Right lung (tissue), 10 donors: ENCODE measurements at places on chromosomes 11 and 22.

- no peak for DNase-seq
These were observed 85.7 kb downstream of the TBC1D22A start for GRCh38 chr22:46848197-46848596.

- DNase-seq = no peak
These were observed 2.2 kb upstream of the KCNQ1OT1 start for GRCh38 chr11:2701898-2702434.

DNA sequence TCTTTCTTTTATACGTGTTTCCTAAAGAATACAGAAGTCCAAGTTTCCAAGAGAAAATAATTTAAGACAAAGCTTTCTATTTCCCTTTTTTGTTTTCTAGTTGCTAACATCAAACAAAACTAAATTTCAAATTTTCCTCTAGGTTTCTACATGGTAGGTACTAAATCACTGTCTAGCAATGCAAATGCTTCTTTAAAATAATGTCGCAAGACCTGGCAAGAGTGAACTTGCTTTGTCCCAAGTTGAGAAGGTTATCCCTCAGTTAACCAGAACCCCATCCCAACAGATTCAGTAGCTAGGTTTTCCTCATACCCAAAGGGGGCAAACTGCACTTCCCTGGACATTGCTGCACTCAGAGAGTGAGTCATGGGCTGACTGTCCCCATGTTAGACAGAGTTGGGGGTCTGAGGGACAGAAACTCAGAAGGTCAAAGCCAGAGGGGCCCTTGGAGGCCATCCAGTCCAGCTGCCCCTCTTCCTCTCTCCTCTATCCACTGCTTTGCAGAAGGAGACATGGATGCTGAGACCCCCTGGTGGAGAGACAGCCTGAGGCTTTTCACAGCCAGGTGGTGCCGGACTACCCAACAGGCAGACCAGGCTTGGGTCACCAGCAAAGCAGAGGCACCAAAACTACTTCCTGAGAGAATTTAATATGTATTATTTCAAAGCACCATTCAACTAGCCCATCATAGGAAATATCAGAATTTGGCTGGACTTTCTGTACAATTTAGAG, 23.1 kb downstream of the OR2AT4 start:
- DNase-seq = no peak

GRCh38 chr11:122691549-122692150, 36.1 kb downstream of the UBASH3B start:
- DNase-seq = no peak

- no peak for DNase-seq
These were observed 50.2 kb upstream of the BID start for GRCh38 chr22:17824457-17824856.
